ENCODE measurements at places on chromosomes 5 and 9.

DNA sequence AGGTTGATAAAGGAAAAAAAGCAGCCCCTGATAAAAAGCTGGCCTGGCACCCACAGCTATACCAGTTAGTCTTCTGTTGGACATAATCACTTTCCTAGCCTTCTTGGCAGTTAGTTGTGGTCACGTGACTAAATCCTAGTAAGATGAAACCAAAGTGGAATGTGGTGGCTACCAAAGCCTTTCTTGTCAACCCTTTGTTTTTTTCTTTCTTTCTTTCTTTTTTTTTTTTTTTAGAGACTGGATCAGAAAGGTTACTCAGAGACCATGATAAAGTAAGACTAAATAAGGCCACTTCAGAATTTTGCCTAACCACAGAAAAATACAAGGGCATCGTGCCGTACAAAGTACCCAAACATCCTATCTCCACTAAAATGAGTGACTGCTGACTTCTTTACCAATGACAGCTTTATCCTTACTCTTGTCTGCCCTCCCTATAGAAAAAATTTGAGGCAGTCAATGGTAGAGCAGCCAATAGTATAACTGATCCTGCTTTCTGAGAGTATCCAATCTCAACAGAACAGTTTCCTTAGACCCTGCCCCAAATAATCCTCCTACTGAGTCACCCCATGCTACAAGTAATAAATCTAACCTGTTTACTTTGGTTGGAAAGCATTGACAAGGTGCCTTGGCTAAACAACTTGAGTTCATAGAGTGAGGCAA is 14.2 kb upstream of the KIF27 start:
- no peak for DNase-seq

GRCh38 chr5:32779754-32780415 is 68.8 kb downstream of the NPR3 start:
- DNase-seq = no peak

DNA sequence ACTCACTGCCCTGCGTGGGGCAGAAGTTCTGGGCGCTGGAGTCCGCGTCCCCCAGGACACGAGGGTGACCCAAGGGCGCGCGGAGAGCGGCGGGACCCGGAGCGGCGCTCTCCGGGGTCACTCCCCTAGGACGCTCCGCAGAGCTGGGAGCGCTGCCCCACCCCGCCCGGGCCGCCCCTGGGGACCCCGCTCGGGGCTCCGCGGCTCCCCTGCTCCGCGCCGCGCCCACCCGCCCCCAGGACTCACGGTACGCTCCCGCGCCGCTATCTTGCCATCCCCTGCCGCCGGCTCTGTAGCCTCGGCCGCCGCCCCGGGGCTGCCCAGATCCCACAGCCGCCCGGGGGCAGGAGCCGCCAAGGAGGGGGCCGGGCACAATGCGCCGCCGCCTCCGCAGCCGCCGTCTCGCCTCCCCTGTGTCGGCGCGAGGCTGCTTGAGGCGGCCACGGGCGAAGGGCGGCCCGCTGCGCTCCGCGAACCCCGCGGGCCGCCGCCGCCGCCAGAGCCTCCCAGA is 303 bp downstream of the LIFR start:
- peak; percentile 21 for DNase-seq

GRCh38 chr9:22147813-22148527 is 138.9 kb upstream of the CDKN2B start:
- no peak for DNase-seq

GRCh38 chr9:120610975-120611689 is 31.2 kb upstream of the CDK5RAP2 start:
- no peak for DNase-seq

DNA sequence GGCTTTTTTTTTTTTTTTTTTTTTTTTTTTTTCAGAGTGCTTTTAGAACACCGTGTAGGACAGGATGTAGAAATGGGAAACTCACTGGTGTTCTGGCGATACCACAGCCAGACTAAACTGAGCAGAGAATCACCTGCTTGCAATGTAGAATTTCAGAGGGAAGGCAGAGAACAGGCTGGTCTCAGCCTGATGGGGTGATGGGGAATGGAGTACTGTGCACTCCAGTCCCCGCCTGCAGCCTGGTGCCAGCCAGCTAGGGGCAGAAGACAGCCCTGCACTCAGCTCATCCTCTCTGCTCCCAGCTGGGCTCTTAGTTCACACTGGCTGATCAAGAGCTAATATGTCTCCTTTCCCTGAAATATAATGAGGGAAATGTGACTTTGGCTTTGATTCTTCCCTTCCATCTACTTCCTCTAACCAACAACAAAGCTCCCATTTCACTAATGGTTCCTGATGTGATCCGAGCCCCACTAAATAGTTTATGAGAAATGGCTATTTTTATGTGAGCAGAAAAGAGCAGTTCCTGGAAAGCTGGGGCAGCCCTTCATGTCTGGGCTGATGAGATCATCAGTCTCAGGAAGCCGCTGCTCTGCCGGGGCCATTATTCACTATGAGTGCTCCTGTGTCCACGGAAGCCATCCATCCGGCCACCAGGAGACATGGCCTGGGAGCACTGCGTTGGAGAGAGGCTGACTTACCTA is 209.7 kb downstream of the GADD45G start:
- DNase-seq = no peak

- DNase-seq = no peak
These were observed 54.1 kb downstream of the MRPS30 start for GRCh38 chr5:44862808-44863207.

DNA sequence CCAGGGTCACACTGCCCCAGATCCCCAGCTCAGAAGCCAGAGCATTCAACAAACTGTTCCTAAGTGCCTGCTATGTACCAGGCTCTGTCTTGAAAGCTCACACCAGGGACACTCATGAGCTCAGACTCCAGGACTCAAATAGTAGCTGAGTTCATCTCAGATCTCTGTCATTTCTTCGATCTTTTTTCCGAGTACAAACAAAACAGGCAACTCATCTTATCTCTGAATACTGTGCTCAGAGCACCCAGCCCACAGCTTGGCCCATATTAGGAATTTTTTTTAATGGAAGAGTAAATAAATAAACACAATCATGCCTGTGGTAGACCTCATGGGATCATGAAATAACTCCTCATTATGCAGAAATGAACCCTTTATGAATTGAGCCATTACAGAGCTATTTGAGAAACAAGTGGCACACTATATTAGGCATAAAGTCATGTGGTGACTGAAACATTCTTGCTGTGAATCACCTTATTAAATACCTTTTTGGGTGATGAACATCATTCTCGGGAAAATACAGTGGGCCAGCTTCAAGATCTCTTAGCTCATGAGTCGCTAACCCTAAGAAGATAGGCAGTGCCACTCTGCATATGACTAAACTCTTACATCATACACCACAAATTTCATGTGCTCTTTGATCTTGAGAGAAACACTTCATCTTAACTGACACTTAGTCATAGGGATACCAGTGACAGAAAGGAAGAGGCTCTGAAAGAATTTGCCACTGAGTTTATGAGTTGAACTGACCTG is 9.9 kb downstream of the SH3RF2 start:
- no peak for DNase-seq

- no peak for DNase-seq
These were observed 286.4 kb downstream of the EBF1 start for GRCh38 chr5:158813275-158813674.

- no peak for DNase-seq
These were observed 14.0 kb downstream of the ACTBL2 start for GRCh38 chr5:57468481-57469163.

- DNase-seq = no peak
These were observed 504.2 kb downstream of the ACTL7B start for GRCh38 chr9:108351571-108351970.

GRCh38 chr9:107569174-107569573 is 79.6 kb upstream of the KLF4 start:
- no peak for DNase-seq
